Endothelial cell (in vitro differentiated cells): ENCODE measurements at places on chromosomes 2 and 18.

DNA sequence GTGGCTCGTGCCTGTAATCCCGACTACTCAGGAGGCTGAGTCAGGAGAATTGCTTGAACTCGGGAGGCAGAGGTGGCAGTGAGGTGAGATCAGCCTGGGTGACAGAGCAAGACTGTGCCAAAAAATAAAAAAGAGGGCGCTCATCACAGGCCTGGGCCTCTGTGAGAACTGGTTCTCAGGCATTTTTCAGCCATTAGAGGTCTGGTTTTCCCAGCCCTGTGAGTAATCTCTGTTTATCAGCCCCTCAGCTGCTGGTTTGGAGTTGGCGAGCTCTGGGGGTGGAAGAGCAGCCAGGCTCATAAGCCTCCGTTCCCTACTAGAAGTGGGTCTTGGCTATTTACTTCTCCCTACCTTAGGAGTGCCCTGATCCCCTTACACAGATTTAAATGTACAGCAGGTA, 53.1 kb downstream of the CHRNA1 start:
- DNase-seq, result no peak

DNA sequence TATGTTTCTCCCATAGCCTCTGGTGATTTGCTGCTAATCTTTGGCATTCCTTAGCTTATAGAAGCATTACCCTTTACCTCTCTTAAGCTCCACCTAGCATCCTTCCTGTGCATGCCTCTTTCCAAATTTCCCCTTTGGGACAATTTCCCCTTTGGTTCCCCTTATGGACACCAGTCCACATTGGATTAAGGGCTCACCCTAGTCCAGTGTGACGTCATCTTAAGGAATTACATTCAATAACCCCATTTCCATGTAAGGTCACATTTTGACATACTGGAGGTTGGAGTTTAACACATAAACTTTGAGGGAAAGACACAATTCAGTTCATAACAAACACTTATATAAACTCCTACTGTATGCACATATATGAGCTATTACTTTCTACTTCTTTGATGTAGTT, 916.6 kb downstream of the SLC4A3 start:
- no peak for DNase-seq

GRCh38 chr2:219122202-219122980, 38.2 kb downstream of the NHEJ1 start:
- no peak for DNase-seq

DNA sequence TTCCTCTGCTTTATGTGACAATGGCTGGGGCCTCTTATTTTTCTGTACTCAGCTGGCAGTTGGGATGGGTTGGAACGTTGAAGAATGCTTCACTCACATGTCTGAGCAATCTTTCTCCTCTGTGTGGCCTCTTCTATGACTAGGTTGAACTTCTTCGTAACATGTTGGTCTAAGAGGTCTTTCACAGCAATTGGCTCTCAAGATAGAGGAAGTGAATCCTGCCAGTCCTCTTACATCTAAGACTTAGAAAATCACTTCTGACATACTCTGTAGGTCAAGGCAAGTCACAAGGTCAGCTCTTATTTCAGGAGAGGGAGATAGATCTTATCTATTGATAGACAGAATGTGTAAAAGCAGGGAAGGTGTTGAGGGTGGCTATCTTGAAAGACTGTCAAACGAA, 174.1 kb downstream of the NYAP2 start:
- no peak for DNase-seq

- no peak for DNase-seq
Observed at GRCh38 chr2:64538764-64539433, 14.8 kb downstream of the AFTPH start.

DNA sequence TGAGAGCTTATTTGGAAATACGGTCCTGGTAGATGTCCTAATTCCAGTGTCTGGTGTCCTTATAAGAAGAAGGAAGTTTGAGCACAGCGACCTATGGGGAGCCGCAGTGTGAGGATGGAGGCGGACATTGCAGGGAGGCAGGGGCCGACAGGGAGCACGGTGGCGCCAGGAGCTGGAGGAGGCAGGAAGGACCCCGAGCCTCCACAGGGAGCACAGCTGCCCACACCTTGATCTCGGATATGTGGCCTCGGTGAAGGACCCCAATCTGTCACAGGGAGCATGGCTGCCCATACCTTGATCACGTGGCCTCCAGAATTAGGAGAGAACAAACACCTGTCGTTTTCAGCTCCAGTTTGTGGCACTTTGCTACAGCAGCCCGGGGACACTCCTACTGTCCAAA, 461.6 kb upstream of the SALL3 start:
- DNase-seq, result no peak

- DNase-seq, result no peak
Observed at GRCh38 chr18:22238036-22238435, 68.6 kb downstream of the GATA6 start.

DNA sequence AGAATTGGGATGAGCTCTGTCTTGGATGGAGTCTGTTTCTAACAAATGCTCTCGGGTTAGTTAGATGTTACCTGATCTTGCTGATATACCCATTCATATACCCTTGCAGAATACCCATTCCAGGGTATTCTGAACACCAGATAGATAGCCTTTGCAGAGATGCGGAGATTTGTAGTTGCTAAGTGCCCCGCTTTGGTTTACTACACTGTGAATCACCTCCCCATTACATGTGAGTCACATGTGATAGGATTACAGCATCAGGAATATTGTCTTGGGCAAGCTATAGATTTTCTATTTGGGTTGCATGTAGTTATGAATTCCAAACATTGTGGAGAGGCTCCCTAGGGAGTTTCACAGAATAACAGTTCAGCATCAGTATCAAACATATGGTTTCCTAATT, 3.8 kb downstream of the VSNL1 start:
- no peak for DNase-seq

DNA sequence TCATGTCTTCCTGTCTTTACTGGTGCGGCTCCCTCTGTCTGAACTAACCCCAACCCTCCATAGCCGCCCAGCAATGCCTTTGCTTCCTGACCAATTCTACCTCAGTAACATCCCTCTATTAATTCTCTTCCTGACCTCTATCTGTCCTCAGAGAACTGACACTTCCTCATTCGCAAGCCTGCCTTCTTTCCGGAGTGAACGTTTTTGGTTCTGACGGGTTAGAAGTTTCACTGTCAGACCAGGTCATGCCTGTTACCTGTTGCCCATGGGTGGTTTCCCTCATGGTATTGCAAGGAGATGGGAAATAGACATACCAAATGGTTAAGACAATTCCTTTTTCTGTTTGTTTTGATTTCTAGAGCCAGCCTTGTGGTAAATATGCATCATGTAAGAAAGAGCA, 453.4 kb upstream of the SLC14A2 start:
- DNase-seq, result no peak

DNA sequence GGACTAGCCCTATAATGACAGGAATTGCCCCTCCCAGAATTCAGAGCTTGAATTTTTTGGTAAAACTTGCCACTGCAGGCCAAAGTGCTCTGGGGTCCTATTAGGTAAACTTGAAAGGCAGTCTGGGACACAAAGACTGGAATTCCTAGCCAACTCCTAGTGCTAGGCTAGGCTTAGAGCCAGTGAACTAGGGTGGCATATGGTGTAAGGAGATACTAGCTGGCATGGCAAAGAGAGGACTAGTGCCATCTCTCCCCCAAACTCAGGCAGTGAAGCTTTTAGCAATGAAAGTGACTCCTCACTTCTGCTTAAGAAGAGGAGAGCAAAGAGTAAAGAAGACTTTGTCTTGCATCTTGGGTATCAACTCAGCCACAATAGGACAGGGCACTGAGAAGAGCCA, 410.5 kb upstream of the CNTNAP5 start:
- no peak for DNase-seq

DNA sequence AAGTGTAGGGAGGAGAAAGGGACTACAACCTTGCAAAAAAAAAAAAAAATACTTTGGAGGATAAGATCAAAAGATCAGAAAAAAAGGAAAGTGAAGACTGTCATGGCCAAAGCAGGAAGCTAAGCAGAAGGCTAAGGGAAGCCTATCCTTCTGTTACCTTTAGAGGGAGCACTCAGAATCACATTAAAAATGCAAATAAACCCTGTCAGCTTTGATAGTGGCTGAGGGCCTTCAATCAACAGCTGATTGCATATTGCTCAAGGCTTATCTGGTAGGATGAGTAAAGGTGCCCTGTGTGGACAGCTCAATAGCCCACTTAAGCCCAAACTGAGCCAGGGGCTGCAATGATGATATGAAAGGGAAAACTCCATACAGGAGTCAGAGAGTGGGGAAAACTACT, 1021.2 kb downstream of the LRP1B start:
- no peak for DNase-seq

DNA sequence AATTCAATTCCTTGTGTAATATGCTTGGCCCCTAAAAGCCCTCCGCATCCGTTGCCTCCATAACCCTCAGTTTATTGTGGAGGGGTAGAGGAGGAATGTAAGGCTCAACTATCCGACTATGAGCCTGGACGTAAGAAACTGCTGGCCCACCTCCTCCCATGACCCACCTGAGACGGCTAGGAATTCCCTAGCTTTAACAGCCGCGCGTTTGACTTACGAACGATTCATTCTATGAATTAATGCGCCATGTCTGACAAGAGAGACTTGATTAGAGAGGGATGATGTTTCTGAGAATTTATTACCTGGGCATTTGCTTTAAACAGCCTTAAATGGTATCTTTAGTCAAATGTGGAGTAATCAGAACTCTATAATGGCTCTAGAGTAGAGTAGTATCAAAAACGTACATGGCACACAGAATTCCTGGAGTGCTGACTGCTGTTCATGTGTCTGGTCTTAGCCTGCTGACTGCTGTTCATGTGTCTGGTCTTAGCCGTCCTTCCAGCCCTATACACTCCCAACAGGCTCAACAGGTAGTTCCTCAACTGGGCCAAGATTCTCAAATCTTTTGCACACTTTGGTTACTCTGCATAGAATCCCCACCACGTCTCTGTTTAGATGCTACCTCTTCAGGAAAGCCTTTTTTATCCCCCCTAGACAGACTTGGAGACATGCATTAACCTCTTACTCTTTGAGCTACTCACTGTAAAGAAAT, 899 bp upstream of the GFPT1 start:
- no peak for DNase-seq
